Brain microvascular endothelial cell (primary cell): ENCODE measurements at places on chromosomes 16 and 17.

DNA sequence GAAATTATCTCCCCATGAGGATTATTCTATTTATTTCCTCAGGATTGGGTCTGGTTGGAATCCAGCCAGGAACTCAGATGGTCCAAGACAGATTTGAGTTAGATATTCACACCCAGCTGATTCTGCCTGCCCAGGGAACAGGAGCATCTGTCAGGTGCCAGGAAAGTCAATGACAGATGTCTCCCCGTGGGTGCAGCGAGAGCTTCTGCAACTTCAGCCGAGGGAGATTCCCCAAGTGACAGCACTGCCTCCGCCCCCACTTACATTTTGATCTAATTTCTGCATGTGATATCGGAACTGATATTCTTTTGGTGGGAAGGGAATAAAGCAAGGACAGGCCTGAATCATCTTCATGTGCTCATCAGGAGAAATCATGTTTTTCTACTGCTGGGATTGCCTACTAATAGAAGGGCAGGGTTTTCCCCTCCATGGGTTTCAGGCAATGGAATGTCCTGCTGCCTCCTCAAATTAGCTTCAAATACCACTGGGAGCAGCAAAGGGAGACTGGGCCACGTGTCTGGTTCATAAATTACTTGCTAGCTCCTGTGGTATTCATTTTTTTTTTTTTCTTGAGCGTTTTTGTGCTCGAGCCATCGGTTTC is 15.7 kb upstream of the DHX8 start:
- DNase-seq = peak; percentile 71

DNA sequence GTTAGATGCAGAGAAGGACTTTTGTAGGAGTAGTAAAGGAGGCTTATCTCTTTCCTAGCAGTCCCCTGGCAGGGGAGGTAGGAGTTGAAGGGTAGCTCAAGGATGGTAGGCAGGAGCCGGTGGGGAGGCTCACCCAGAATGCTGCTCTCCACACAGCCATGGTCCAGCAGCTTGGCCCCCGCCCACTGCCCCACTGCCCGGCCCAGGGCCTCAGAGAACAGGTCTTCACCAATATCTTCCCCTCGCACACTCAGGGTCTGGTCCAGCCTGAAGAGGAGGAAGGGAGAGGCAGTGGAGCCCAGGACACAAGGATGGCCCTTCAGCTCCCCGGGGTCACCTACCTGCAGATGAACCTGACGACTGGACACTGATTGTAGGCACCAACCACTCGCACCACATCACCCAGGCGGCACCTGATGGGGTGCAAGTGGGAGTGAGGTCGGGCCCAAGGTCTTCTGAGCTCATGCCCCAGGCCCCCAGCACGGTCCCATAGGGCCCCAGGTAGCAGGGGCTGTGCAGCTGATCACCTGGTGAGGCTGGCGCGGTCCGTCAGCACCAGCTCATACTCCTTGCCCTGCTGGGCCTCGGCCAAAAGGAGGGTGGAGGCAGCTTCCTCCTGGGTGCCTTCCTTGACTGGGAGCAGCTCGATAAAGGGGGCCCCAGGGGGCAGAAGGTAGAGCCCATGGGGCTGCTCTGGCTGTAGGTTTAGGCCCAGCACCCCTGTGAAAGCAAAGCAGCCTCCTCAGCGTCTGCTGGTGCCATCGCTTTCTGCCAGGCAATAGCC is 3.6 kb downstream of the GHDC start:
- DNase-seq = no peak

DNA sequence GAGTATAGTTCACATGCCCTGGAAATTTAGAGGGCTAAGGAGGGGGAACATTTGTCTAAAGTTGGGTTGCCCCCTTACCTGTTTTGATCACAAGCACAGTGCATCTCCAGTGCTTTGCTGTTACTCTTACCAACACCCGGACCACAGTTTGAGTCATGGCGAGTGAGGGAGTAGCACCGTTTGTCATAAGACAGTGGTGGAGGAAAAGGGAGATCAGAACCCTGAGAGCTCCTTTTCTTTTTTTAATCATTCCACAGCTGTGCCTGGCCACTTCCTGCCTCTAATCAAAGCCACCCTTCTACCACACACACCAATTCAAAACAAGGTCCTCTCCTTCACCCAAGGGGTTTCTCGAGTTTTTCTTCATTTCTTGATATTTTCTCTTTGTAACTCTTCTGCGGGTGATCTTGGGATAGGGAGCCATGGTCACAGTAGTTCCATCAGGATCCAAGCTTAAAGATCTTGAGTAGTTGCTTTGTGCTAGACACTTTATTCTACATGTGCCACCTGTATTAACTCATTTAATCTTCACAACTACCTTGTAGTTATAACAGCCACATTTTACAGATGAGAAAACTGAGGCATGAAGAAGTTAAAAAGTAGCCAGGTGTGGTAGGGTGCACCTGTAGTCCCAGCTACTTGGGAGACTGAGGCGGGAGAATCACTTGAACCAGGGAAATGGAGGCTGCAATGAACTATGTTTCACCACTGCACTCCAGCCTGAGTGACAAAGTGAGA is 5.0 kb upstream of the MYL4 start:
- peak; percentile 34 for DNase-seq

DNA sequence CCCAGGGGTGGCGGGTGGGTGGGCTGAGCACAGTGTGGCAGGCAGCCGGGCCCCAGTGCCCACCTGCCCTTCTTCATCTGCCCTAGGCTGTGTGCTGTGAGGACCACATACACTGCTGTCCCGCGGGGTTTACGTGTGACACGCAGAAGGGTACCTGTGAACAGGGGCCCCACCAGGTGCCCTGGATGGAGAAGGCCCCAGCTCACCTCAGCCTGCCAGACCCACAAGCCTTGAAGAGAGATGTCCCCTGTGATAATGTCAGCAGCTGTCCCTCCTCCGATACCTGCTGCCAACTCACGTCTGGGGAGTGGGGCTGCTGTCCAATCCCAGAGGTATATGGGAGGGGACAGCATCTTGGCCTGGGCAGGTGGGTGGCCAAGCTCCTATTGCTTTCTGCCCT is 6.4 kb downstream of the GRN start:
- no peak for DNase-seq

DNA sequence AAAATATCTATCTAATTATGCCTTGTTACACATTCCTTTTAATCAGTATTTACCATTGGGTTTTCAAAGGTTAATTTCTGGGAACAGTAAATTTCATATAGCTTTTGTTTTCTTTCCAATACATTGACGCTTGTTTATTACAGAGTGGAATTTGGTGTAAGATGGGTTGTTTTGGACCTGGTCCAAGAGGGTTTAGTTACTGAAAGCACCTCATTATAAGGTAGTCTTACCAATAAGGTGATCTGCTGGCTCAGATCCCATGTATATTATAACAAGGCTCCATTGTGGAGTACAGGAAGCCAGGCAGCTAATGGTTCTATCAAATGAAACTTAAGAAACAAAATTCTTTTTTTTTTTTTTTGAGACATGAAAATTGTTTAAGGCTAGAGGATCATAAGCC is 87.3 kb upstream of the NACA2 start:
- no peak for DNase-seq

GRCh38 chr16:66858740-66859396 is 14.7 kb downstream of the CA7 start:
- no peak for DNase-seq

DNA sequence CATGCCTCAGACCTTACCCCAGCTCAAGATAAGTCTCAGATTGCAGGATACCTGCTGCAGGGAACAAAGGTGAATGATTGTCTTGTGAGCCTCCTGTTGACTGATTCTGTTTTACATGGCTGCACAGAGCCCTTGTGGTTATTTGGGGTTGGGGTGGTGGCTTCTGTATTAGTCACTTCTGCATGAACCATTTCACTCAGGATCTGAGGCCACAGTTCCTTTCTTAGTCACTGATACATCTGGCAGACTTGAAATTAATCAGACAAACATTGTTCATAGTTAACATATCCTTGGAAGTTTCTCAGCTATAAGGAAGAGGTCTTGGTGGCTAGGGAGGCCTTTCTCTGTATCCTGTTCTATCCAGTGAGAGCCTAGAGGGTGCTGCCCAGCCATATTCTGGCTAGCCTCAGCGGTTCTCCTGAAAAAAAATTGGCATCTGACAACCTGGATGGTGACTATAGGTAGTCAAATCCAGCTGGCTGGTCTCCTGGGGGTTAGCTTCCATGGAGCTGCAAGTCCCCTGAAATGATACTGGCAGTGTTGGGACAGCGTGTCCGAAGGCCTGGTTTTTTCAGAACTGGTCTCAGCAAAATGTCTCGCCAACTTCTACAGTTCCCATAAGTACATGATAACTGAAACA is 8.4 kb upstream of the PLK1 start:
- DNase-seq = peak; percentile 79

GRCh38 chr16:19757026-19757425 is 39.0 kb downstream of the IQCK start:
- peak; percentile 19 for DNase-seq

DNA sequence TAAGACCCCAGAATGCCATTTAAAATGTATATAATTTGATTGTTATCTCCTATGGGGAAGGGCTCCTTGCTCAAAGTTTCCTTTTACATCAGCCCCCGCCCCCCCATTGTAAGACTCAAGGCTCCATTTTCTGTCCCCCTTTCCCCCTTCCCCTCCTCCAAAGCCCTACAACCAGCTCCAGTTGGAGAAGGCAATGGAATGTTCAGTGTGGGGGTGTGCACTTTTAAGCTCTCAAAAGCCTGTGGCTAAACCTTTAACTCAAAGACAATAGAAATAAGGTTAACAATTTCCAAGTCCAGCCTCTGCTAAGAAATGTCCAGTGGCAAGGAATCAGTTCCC is 114.7 kb downstream of the NOG start:
- no peak for DNase-seq

DNA sequence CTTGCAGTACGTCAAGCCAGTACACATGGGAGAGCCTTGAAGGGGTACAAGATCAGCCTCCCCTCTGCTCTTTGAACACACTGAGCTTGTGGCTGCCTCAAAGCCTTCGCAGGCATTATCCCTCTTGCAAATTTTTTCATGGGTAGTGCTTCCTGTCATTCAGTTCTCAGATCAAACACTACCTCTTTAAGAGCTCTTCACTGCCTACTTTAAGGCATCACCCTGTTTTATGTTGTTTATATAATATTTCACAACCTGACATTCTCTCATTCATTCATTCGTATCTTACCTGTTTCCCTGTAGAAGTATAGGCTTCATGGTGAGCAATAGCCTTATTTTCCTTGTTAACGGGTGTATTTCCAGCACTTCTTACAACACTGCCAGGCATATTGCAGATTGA is 269.1 kb downstream of the CDH13 start:
- no peak for DNase-seq

- DNase-seq = peak; percentile 54
Measured at GRCh38 chr17:79036596-79036995, 12.6 kb downstream of the C1QTNF1 start.

DNA sequence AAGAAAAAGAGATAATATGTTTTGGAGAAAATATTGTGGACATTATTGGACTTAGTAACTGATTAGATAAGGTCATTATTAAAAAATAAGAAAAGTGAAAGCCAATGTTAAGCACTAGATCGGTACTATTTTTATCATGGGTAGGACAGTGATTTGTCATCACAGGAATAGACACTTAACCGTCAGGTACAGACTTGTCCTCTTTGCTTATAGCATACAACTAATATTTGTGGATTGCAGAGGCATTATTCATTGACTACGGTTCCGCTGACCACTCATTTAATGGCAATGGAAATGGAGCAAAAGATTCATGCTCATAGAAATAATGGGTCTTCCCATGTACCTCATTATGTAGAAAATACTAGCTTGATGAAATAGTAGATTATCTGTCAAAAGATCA is 596.3 kb upstream of the CA10 start:
- no peak for DNase-seq

GRCh38 chr17:78803186-78803845 is 21.2 kb upstream of the CYTH1 start:
- DNase-seq = no peak

GRCh38 chr17:4642286-4642685 is 808 bp upstream of the ALOX15 start:
- DNase-seq = no peak

GRCh38 chr17:77830816-77831473 is 127.6 kb upstream of the TNRC6C start:
- DNase-seq = no peak

DNA sequence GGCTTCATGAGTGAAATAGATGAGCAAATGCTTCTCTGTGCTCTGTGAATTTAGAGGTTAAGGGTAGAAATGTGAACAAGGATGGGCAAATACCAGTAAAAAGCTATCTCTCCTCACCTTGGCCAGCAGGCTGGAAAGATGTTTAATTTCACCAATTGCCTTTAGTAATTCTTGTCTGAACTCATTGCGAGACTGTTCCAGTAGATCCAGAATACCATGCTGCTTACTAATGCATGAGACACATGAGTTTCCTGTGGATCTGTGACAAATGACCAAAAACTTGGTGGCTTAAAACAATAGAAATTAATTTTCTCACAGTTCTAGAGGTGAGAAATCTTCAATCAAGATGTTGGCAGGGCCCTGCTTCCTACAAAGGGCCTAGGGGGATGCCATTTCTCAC is 9.3 kb upstream of the ZNF624 start:
- DNase-seq = no peak

- DNase-seq = peak; percentile 57
Measured at GRCh38 chr17:76529224-76530094, 8.1 kb downstream of the CYGB start.

GRCh38 chr16:49274591-49274990 is 7.0 kb downstream of the CBLN1 start:
- DNase-seq = no peak

GRCh38 chr17:72274614-72275013 is 153.8 kb downstream of the SOX9 start:
- DNase-seq = no peak

- no peak for DNase-seq
Measured at GRCh38 chr16:29808219-29808900, 2.0 kb downstream of the MAZ start.

- DNase-seq = no peak
Measured at GRCh38 chr16:50146479-50147435, 6.3 kb upstream of the TENT4B start.

GRCh38 chr16:65071433-65072311 is 50.2 kb downstream of the CDH11 start:
- DNase-seq = peak; percentile 45

DNA sequence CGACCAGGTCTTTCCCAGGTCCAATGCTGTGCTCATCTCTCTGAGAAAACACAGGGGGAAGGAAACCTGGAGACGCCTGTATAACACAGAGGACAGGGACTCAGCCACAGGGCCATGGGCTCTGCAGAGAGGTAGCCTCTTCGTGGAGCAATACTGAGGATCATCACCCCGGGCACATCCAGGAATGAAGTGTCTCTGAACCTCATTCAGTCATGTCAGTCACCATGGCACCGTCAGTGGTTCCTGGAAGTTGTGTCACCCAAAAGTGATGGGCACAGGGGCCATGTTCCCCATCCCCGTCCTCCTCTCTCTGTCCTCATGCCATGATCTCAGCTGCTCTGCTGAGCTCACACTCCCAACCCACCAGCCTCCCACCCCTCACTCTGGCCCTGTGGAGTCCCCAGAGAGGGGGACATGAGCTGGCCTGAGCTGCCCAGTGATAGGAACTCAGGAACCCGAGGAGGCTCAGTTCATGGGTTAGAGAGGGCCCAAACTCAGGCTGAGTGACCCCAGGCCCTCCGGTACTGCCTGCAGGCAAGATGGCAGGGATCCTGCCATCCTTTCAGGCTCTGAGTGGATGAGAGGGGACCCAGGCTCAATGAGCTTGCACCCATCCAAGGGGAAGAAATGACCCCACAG is 53.4 kb downstream of the PITPNM3 start:
- DNase-seq = no peak
